Activated CD4-positive, alpha-beta T cell treated with anti-CD3 and anti-CD28 coated beads, Interleukin-2, amount 50 U/mL, for 48 hours (primary cell): ENCODE measurements at places on chromosomes 5 and 9.

DNA sequence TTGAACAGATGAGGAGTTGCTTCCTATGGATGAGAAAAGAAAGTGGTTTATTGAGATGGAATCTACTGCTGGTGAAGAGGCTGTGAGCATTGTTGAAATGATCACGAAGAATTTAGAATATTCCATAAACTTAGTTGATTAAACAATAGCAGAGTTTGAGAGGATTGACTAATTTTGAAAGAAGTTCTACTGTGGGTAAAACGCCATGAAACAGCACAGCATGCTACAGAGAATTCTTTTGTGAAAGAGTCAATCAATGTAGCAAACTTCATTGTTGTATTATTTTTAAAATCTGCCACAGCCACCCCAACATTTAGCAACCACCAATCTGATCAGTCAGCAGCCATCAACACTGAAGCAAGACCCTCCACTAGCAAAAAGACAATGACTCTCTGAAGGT, 309.1 kb downstream of the SPOCK1 start:
- DNase-seq: no peak

- no peak for DNase-seq
These were observed 576.1 kb downstream of the TLE4 start for GRCh38 chr9:80147866-80148265.

GRCh38 chr5:122350496-122350895, 38.5 kb downstream of the SNCAIP start:
- no peak for DNase-seq

GRCh38 chr5:10637944-10638343, 74.1 kb downstream of the ANKRD33B start:
- no peak for DNase-seq

- DNase-seq: no peak
These were observed 233.2 kb upstream of the RASEF start for GRCh38 chr9:83296123-83296522.

- no peak for DNase-seq
These were observed 16.3 kb upstream of the SHB start for GRCh38 chr9:38085308-38085707.

DNA sequence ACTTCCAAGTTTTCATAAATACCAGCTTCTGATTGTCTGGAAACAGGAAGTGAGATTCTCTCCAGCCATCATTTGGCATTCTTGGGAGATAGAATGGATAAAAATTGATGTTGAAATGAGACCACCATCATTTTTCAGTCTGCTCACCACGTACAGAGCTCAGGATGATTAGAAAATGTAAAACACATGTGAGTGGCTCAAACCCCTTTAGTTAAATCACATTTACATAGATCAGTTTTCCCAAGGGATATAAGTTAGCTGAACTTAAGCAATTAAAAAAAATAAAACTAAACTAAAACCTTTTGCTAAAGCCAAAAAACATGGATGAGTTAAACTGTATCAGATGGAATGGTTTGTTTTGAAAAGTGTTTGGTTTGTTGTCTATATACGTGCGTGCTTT, 37.1 kb upstream of the GDNF start:
- DNase-seq: no peak

DNA sequence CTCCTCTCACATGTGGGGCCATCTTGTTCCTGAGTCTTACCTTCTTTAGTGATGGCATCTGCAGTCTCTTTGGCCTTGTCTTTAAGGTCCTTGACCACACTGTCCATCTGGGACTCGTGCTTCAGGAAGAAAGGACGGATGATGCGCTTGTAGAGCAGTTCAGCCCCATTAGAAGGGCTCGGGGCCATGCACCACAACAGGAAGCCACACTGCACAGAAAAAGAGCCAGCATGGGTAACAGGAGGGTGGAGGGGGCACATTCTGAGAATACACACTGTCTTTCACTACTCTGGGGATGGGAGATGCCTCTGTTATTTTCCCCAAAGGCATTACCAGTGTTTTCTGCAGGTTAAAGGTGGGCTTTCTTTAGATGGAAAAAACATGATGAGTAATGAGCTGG, 25.9 kb downstream of the SRP19 start:
- no peak for DNase-seq

DNA sequence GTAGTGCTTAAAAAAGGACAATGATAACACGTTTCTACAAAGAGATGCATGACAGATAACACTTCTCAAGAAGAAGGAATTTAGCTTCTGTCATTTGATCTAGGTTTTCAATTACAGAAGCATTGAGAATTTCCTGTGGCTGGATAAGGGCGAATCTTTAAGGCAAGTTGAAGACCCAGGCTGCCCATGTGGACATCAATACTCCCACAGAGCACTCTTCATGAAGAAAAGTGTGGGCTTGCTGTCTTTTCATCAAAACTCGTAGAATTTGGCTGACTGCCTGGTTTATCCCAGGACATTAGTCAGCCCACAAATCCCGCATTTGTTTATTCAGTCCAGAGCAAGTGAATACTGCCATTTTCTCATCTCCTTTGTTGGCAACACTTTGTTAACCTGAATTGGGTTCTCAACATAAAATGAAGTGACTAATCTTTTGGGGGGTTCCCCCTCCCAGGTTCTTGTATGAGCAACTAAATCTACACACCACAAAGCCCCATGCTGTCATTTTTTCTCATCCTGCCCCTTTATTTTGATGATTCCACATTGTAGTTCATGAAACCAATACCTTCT, 43.4 kb upstream of the CDKN2B start:
- no peak for DNase-seq

- no peak for DNase-seq
These were observed 38.4 kb upstream of the PCA3 start for GRCh38 chr9:76725885-76726284.
